Activated naive CD4-positive, alpha-beta T cell treated with anti-CD3 and anti-CD28 coated beads, Interleukin-2, amount 10 ng/mL, durations not matched to agents 7 days and 5 days (primary cell): ENCODE measurements at places on chromosomes 3 and 15.
A peak's percentile ranks its signal among the peaks of the same experiment; 100 is the strongest.

DNA sequence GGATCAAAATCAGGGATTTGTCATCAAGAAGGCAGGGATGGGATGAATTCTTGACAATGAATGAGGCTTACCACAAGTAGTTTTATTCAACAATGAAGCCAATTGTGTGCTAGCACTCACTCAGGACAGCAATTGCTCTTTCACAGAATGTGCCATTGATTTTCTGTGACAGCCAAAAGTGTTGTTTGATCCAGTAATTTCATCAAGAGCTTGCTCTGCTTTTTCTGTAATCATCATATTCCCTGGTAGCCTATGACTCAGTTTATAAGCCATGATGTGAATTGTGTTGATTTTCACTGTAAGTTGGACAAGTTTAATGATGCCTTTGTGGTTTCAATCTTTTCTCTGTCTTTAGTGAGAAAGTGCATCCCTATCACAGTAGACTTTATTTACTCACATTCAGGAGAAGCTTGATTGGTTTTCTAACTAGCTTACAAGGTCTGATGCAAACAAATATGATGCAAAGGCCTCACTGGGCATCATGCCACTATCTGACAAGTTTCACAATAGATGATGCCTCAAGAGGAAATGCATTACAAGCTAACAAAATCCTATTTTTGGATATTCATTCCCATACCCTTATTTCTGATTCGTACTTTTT lies 13.6 kb upstream of the CSRNP1 start:
- no peak overlapping the region for H3K4me3 ChIP-seq
- H3K27ac ChIP-seq = no peak overlapping the region
- no peak for DNase-seq
- no peaks in the 10 kb centered on the region for H3K36me3 ChIP-seq
- H3K27me3 ChIP-seq = peaks cover 14% of the 10 kb centered on the region

DNA sequence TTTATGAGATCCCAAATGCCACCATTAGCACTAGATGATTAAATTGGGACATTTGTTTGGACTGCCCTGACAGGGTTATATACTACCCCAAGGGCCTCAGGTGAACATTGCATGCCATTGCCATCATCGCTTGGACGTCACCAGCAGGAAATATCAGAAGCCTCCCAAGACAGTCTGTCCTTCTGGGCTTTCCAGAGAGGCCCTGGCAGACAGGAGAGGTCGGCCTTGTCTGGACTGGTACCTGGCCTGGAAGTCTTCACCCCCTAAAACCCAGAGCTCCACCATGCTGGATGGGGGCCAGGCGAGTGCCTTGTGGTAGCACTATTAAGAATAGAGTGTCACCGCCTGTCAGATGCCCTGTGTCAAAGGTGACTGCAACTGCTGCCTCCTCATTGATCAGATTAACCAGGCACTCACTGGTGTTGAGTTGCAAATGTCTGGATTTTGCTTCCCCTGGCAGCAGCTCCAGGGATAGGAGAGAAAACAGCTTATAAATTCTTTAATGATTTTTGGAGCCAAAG lies 324.1 kb upstream of the RASGRP1 start:
- no peak overlapping the region for H3K27ac ChIP-seq
- no peaks in the 10 kb centered on the region for H3K27me3 ChIP-seq
- H3K4me1 ChIP-seq = peaks cover 4% of the 10 kb centered on the region
- no peak for DNase-seq
- no peak overlapping the region for H3K4me3 ChIP-seq
- no peaks in the 10 kb centered on the region for H3K36me3 ChIP-seq

DNA sequence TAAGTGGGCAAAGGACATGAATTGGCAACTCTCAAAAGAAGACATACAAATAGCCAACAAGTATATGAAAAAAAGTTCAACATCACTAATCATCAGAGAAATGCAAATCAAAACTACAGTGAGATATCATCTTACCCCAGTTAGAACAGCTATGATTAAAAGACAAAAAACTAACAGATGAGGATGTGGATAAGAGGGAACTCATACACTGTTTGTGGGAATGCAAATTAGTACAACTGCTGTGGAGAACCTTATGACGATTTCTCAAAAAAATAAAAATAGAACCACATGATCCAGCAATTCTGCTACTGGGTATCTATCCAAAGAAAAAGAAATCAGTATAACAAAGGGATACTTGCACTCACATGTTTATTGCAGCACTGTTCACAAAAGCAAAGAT lies 28.6 kb downstream of the NEK10 start:
- H3K27ac ChIP-seq = no peak overlapping the region
- peaks cover 4% of the 10 kb centered on the region for H3K27me3 ChIP-seq
- H3K4me3 ChIP-seq = no peak overlapping the region
- no peak for DNase-seq
- peaks cover 5% of the 10 kb centered on the region for H3K4me1 ChIP-seq

GRCh38 chr3:48463703-48464102 lies 17.2 kb downstream of the ATRIP start:
- peak overlapping the region; percentile 52 for H3K27ac ChIP-seq
- H3K27me3 ChIP-seq = no peaks in the 10 kb centered on the region
- DNase-seq = peak; percentile 5
- H3K4me3 ChIP-seq = no peak overlapping the region
- peaks cover 36% of the 10 kb centered on the region for H3K36me3 ChIP-seq
- peaks cover 42% of the 10 kb centered on the region for H3K4me1 ChIP-seq

GRCh38 chr15:67460521-67460920 lies 60.4 kb upstream of the C15orf61 start:
- DNase-seq = no peak
- H3K27ac ChIP-seq = no peak overlapping the region
- no peaks in the 10 kb centered on the region for H3K4me1 ChIP-seq
- no peak overlapping the region for H3K4me3 ChIP-seq
- no peaks in the 10 kb centered on the region for H3K36me3 ChIP-seq
- peaks cover 10% of the 10 kb centered on the region for H3K27me3 ChIP-seq

GRCh38 chr3:192364316-192364715 lies 363.0 kb downstream of the FGF12 start:
- H3K27ac ChIP-seq = no peak overlapping the region
- no peak for DNase-seq
- no peaks in the 10 kb centered on the region for H3K4me1 ChIP-seq
- H3K27me3 ChIP-seq = no peaks in the 10 kb centered on the region
- no peaks in the 10 kb centered on the region for H3K36me3 ChIP-seq

DNA sequence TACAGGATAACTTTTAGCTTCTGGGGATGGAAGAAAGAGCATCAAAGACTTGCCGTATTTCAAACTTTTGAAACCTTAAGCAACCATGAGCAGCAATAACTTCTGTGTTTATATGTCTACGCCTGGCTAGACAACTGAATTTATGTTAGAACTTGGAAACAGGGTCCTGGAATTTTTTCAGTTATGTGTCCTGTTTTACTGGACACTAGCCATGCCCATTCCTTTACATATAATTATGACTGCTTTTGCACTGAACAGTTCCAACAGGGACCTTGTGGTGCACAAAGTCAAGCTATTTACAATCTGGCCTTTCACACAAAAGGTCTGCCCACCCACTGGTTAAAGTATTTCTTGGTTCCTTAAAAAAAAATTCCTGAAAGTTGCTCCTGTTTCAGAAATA lies 37.1 kb downstream of the TJP1 start:
- H3K4me3 ChIP-seq = no peak overlapping the region
- no peak overlapping the region for H3K27ac ChIP-seq
- no peak for DNase-seq
- H3K4me1 ChIP-seq = no peaks in the 10 kb centered on the region

DNA sequence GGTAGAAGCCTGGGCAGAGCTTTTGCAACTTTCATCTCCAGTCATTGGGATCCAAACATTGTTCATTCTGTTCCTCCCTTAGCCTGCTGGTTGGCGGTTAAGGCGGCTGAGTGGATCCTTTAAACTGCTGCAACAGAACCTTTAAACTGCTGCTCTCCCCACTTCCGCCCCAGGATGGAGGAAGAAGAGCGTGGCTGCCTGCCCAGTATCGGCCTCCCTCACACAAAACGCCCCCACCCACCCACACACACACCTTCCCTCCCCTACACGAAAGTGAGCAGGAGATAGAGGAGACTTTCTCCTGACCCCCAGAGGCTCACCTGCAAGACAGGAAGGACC lies 460 bp upstream of the ZMAT3 start:
- H3K27me3 ChIP-seq = no peaks in the 10 kb centered on the region
- H3K4me3 ChIP-seq = peak overlapping the region; percentile 94
- DNase-seq = peak; percentile 69

DNA sequence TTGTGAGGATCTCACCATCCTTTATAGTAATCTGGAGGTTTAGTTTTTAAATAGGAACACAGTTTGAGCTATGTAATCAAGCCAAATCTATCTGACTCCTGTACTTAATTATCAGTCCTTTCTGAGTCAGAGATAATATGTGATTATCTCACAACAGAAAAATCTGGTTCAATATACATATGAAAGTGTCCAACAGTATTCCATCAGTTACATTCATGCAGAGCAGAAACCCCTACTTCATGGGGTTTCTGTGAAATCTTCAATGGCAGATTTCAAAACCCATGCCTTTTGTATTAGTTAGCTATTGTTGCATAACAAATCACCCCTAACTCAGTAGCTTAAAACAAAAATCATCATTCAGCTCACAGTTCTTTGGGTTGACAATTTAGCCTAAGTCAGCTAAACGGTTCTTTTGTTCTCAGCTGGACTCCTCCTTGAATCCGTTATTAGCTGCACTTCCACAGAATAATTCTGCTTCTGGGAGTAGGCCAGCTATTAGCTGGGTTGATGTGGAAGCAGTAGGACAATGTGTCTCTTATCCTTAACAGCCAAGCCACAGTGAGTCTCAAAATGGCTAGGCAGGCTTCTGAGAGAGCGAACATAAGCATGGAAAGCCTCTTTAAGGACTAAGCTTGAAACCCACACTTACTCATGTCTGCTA lies 42.9 kb upstream of the ARPP21 start:
- H3K27ac ChIP-seq = no peak overlapping the region
- H3K36me3 ChIP-seq = no peaks in the 10 kb centered on the region
- H3K4me3 ChIP-seq = no peak overlapping the region
- H3K4me1 ChIP-seq = no peaks in the 10 kb centered on the region

GRCh38 chr15:57586661-57587424 lies 4.9 kb upstream of the MYZAP start:
- peaks cover 33% of the 10 kb centered on the region for H3K4me1 ChIP-seq
- H3K27ac ChIP-seq = peak overlapping the region; percentile 93
- H3K36me3 ChIP-seq = peaks cover 11% of the 10 kb centered on the region
- no peak for DNase-seq

DNA sequence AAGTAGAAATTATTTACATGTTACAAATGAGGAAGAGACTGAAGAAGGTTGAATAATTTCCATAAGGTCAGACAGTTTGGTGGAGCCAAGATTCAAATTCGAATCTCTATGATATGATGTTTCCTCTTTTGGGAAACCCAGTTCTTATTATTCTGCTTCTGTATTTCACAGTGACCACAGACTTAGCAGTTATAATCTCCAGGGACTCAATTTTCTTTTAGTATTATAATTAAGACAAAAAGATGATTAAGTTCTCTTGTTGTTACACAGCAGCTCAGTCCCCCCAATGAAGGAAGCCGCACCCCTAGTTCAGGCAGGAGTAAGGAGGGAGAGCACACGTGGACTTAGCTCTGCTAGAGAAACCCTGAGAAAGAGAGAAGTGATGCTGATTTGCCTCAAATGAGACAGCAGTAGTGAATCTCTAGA lies 130.6 kb downstream of the CCNL1 start:
- H3K27me3 ChIP-seq = peaks cover 17% of the 10 kb centered on the region
- H3K27ac ChIP-seq = no peak overlapping the region
- DNase-seq = no peak
- no peaks in the 10 kb centered on the region for H3K36me3 ChIP-seq
- H3K4me3 ChIP-seq = no peak overlapping the region

GRCh38 chr3:23921052-23921511 lies 4.2 kb downstream of the RPL15 start:
- peaks cover 10% of the 10 kb centered on the region for H3K27me3 ChIP-seq
- no peak for DNase-seq
- H3K4me1 ChIP-seq = peaks cover 39% of the 10 kb centered on the region
- no peak overlapping the region for H3K27ac ChIP-seq

GRCh38 chr15:82051664-82052063 lies 5.8 kb upstream of the MEX3B start:
- no peak overlapping the region for H3K27ac ChIP-seq
- peaks cover 30% of the 10 kb centered on the region for H3K27me3 ChIP-seq
- H3K4me1 ChIP-seq = peaks cover 5% of the 10 kb centered on the region

GRCh38 chr15:34055868-34056595 lies 17.0 kb upstream of the AVEN start:
- H3K36me3 ChIP-seq = peaks cover 7% of the 10 kb centered on the region
- H3K4me3 ChIP-seq = no peak overlapping the region
- no peak for DNase-seq
- H3K27ac ChIP-seq = no peak overlapping the region
- no peaks in the 10 kb centered on the region for H3K4me1 ChIP-seq

DNA sequence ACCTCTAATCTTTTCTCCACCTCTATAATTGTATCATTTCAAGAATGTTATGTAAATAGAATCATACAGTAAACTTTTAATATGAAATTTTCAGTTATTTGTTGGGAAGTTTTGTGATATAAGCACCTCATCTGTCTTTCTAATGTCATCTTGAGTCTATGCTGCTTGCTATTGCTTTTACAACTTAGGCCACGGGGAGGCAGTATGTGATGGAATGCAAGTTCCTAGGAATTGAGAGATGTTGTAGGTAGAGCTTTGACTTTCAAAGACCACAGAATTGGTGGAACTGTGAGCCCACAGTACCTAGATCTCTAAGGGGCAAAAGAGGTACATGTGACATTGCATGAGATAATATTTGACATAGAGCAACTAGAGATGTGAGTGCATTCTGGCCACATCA lies 328.3 kb downstream of the MFSD1 start:
- no peaks in the 10 kb centered on the region for H3K27me3 ChIP-seq
- no peaks in the 10 kb centered on the region for H3K4me1 ChIP-seq
- no peaks in the 10 kb centered on the region for H3K36me3 ChIP-seq

DNA sequence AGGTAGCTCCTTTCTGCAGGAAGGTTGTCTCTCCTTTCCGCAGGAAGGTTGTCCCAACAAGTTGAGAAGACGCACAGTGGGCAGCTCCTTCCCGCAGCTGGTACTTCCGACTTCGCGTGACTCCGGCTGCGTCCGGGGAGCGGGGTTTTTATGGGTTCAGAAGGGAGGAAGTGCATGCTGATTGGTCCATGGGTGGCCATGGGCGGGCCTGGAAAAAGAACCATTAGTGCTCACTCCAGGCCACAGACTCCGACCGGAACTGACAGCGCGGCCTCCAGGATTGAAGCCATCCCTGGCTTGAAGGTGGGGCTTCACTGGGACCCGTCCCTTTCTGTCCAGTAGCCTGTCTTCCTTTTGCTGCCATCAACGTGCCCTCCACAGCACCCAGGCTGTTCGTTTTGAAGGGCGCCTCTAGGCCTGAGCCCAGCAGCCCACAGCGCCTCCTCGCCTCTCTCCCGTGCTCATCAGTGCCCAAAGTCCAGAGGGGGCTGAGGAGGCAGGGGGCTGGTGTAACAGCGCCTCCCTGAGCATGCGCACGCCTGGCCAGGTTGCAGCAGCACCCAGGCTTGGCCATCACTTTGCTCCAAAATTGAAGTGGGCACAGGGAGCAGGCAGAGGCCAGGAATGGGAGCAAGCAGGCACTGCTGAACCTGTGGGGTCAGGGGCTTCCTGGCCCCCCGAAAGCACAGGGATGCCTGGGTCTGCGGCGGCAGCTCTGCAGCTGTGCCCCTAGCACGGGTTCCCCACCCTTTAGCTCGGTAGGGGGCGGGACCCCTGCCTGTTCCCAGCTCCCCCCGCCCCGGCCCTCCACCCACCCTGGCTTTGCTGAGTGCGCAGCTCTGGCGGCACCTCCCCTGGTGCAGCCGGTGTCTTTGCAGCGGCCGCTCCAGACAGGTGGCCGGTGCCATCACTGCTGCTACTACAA lies 330.6 kb upstream of the MCTP2 start:
- DNase-seq = no peak
- no peak overlapping the region for H3K27ac ChIP-seq
- no peaks in the 10 kb centered on the region for H3K4me1 ChIP-seq
- H3K36me3 ChIP-seq = no peaks in the 10 kb centered on the region
- no peak overlapping the region for H3K4me3 ChIP-seq
